ENCODE measurements at places on chromosomes 3 and 15.

DNA sequence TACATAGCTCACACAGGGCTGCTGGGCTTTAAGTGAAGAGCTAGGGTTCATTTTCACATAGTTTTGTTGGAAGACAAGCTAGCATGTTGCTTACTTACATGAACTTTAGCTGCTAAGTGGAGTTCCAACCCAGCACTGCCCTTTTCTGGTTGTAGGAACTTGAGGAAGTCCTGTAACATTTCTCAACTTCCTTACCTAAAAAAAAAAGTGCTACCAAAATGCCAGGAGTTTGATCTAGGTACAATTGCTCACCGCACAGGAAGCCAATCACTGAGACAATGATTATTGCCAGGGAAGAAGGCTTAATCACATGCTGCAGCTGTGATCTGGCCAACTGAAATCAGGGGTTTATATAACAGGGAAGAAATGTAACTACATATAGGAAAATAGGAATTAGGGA, 52.8 kb downstream of the IL12A start:
- no peak for DNase-seq

DNA sequence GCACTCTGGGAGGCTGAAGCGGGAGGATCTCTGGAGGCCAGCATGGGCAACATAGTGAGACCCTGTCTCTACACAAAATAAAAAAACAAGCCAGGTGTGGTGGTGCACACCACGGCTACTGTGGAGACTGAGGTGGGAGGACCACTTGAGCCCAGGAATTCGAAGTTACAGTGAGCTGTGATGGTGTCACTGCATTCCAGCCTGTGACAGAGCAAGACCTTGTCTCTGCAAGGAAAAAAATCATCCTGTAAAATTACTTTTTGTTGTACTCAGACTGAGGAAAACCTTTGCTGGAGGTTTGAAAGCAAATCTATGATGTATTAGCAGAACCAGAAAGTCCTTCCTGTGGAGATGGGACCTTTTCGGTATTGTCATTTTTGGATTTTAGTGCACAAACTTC, 63.3 kb downstream of the ATP1B3 start:
- no peak for DNase-seq

DNA sequence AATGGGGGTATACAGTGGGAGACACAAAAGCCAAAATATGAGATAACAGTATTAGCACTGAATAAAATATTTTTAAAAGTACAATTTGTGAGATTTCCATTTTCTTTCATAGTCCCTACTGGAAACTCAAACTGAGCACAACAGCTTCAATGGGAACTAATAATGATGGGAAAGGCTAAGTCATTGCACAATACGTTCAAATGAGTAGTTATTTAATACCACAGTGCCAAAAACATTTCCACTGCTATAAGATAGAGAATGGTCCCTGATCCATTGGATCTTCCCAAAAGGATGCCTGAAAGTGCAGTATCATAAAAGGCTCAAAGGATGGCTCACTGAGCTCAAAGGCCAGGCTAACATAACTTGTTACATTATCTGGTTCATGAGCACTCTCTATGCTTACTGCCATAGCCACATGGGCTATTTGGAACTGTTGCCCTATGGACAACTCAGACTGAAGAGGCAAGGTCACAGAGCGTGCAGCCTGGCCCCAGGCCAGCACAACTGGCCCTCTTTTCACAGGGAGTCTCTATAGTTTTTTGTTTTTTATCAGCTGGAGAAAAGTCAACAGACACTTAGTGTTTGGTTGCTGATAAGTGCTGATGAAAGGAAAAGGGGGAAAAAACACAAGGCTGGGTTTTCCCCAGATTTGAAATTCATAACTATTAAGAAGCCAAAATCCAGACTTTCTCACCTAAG, 54.1 kb upstream of the PPIB start:
- no peak for DNase-seq

DNA sequence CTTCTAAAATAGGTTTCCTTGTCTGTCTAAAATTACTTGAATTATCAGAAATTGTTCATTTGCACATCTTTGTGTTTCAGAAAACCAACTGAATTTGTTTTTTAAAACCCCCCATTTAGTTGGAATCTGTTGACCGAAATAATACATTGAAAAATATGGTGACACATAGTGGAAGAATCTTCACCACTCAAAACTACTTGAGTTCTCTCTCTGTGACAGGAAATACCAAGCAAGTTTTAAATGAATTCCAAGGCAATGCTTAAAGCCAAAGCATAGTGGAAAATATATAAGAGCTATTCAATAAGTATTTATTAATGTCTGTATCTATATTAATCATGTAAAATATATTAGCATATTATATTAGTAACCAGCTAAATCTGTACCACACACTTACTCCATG, 224.9 kb upstream of the COL8A1 start:
- peak; percentile 84 for DNase-seq

Data from iris pigment epithelial cell (primary cell).